ENCODE measurements at places on chromosomes 1 and 21. TPM values are rescaled to one million over a fixed set of nuclear protein-coding genes. Genes with fewer than 3 reads are reported as not detected.

The MEGF6 gene
- 14.1 TPM for total RNA-seq

The CELA3A gene
- total RNA-seq, result not detected

The KISS1 gene
- not detected for total RNA-seq

The FBXO2 gene
- 1.9 TPM for total RNA-seq

The GFI1 gene
- not detected for total RNA-seq

The SELE gene
- 0.31 TPM for total RNA-seq

The STYXL2 gene
- under 0.01 TPM for total RNA-seq

The RAB25 gene
- total RNA-seq, result not detected

The TAS1R3 gene
- total RNA-seq, result 1.6 TPM

The OR2M3 gene
- total RNA-seq, result 0.63 TPM

The ZMYND12 gene
- 0.63 TPM for total RNA-seq

The SEMA4A gene
- total RNA-seq, result 34.4 TPM

The TRPM2 gene
- total RNA-seq, result 2.8 TPM

The DR1 gene
- 25.7 TPM for total RNA-seq
